ENCODE measurements at places on chromosomes 6 and 20.
A peak's percentile ranks its signal among the peaks of the same experiment; 100 is the strongest.

DNA sequence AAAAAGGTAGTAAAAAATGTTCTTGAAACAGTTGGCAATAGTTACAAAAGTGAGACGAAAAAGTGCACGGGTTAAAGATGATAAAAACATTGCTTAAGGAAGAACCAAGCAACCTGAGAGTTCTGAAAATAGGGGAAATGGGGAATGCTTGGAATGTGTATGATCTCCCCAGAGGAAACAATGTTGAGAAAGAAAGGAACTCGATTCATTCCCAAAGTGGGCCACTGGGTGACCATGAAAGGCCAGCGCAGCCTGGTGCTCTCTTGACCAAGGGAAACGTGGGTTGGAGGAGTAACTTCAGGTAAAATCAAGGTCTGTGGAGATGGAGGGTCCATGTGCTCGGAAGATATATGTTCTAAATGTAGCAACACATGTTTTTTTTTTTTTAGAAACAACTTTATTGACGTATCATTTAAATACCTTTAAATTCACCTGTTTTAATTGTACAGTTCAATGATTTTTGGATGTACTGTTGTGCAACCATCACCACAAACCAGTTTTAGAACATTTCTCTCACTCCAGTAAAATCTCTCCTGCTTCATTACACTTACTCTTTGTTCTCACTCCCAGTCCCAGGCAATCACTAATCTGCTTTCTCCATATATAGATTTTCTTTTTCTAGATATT is 34.5 kb upstream of the CEP85L start:
- no peak for DNase-seq

DNA sequence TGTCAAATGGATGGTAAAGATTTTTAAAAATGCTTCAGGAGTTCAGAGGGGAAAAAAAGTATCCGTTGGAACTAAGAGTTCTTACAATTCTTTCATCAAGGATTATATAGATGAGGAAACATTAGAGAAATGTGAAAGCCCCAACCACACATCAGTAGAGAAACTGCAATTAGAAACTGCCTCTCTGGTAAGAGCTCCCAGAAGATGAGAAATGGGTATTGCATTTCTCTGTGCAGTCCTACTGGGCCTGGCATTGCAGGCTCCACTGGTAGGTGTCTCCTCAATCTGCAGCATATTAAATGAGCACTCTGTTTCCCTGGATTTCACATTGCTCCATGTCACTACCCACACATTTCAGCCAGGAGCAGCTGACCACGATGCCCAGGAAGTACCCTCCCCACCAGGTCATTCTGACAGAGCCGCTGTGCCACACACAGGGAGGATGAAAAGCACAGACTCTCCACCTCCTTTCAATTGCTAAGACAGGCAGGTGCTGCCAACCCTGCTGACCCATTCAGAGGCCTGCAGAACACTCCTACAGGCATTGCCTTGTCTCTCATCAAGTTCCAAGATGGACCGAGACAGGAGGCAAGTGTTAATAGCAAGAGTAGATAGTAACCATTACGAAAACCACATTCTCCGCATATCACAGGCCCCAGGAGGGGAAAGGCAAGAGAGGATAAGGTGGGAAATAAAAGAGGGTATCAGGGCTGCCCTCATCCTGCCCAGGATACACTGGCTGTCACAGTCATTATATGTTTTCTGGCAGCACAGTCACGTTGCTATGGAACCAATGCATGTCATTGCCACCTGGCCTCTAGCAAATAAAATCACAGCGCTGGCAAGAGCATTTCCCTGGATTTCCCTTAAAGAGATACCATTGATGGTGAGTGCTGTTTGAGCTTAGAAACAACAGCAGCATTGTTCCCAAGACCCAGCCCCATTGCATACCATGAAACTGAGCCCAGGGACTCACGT is 241.7 kb downstream of the ATXN1 start:
- DNase-seq: peak; percentile 45

GRCh38 chr6:40172272-40172671 is 238.0 kb upstream of the MOCS1 start:
- DNase-seq: no peak

DNA sequence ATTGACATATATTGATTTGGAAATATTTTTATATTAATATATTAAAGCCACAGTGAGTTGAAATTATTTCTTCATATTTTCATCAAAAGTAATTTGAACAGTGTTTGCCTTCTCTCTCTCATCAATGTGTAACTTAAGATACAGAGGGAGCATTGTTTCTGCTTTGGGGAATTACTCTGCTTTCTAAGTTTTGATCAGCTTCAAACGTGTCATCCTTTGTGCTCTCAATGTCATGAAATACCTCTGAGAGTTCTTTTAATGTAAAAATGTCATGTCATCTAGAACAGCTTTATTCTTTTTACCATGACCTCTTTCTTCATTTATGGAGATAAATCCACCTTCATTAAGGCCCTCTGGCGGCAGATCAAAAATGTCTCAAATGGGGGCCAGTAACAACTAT is 259.4 kb upstream of the STXBP5 start:
- no peak for DNase-seq

DNA sequence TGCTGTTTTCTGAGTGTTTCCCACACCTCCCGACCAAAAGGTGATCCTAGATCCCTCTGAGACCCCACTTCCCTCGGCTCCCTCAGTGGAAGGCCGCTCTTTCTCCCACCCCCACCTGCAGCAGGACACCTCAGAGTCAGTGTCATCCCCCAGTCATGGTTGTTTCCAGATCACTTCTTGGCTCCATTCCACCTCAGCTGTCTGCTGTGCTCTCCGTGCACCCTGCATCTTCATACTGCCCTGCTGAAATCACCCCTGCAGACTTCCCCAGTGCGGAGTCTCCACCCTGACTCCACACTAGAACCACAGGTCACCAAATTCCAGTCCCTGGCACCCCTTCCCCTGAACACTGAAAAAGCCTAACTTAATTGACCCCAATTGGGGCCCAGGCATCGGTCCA is 255.1 kb upstream of the CDYL start:
- no peak for DNase-seq

GRCh38 chr6:140663772-140664171 is 1289.3 kb upstream of the CITED2 start:
- DNase-seq: no peak

GRCh38 chr20:51802170-51802751 is at the start of gene SALL4:
SALL4 (minus strand) TSS chr20:51802521; CDS start chr20:51802408, 113 bp downstream.
- peak; percentile 10 for DNase-seq

- no peak for DNase-seq
Observed at GRCh38 chr6:111927321-111927720, 54.1 kb upstream of the FYN start.

DNA sequence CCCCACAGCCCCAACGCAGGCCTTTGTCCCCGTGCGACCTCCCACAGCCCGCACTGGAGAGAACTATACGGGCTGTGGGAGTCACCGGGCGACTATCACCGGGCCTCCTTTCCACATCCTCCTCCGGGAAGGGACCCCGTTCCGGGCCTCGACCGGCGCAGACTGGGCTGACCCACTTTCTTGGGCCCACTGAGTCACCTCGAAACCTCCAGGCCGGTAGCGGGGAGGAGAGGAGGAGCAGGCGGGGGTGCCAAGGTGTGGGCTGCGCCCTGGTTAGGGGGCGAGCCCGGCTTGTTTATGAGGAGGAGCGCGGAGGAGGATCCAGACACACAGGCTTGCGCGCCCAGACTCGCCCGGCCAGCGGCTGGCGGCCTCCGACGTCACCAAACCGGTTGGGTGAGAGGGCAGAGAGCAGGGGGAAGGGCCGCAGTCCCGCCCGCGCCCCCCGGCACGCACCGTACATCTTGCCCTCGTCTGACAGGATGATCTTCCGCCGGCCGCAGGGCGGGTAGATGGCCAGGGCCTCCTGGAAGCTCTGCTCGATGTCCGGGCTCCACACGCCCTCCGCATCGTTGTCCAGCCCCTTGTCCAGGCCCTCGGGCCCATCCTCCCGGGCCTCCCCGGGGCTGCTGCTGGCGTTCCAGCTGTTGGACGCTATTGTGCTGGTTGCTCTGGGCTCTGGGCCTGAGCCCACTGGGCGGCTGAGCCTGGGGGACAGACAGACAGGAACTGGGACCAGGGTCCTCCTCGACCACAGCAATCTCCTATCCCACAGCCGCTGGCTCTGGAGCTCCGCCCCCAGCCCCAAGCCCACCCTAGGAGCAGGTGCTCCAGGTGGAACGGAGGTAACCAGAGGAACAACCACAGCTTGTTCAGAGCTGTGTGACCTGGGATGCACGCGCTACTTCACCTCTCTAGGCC is 10.6 kb downstream of the TEAD3 start:
- no peak for DNase-seq

DNA sequence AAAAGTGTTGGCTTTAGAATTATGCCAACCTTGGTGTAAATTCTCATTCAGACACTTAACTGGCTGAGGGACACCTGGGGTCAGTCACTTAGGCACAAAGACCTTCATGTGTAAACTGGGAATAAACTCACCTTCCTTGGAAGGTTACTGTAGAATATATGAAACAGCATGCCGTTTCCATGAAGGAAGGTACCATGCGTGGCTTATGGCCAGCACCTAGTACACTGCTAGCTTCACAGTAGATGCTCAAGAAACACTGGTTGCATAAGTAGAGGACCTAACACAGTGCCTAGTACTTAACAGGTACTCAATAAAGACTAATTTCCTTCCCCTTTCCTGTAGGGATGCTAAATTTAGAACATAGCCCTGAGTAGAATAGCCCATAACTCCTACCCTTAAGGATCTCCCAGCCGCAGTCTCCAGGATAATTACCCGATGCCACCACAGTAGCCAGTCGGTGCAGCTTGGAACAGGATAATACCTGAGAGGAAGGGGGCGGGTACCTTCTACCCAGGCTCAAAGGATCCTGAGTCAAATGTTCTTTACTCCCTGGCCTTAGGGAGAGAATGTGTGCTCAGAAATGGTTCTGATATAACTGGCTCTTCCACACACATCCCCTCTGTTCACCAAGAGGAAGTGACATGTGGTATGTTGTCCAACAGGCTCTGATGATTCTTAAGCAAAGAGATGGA is 3.6 kb downstream of the BCL2L1 start:
- no peak for DNase-seq

GRCh38 chr6:29705389-29706231 is 17.6 kb upstream of the HLA-F start:
- DNase-seq: no peak

- no peak for DNase-seq
Observed at GRCh38 chr6:80316686-80317231, 210.3 kb downstream of the BCKDHB start.

DNA sequence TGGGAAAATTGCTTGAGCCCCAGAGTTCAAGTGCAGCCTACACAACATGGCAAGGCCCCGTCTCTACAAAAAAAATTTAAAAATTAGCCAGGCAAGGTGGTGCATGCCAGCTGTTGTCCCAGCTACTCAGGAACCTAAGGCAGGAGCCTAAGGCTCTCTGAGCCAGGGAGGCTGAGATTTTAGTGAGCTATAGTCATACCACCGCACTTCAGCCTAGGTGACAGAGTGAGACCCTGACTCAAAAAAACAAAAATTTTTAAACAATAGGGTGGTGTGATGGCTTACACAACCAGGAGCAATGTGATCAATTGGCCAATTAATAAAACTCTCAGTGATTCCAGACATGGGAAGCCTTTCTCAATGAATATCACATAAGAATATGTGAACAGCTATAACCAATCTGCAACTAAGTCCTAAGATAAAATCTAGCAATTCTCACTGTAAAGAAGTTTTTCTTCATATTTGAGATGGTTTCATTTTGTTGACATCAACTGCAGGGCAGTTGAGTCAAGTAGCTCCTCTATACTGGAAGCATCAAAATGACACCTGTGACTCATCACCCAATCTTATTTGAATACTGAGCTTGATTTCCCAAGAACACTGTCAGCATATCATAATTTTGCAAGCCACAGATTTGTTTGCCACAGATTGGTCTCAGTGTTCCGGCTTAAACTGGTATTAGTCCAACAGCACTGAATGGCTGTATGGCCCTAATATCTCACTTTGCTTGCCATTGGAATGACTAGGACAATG is 169.0 kb upstream of the GJE1 start:
- no peak for DNase-seq

DNA sequence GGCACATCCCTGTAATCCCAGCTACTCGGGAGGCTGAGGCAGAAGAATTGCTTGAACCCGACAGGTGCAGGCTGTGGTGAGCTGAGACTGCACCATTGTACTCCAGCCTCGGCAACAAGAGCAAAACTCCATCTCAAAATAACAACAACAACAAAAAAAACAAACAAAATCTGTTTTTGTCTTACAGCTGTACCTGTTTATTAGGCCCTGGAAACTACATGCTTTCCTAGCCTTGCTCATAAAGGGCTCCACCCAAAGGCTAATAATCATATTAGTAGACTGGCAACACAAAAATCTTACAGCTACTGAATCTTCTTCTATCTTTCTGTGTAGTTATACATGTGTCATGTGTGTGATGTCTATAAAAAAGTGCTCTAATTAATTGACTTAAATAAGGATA is 503.9 kb upstream of the EYS start:
- DNase-seq: no peak

- no peak for DNase-seq
Observed at GRCh38 chr6:79438030-79438429, 99.2 kb downstream of the LCA5 start.

GRCh38 chr6:119348748-119349360 is 707 bp downstream of the MAN1A1 start:
- no peak for DNase-seq
